NCI-H1105 (cell line): ENCODE measurements at places on chromosomes 6 and 20.

DNA sequence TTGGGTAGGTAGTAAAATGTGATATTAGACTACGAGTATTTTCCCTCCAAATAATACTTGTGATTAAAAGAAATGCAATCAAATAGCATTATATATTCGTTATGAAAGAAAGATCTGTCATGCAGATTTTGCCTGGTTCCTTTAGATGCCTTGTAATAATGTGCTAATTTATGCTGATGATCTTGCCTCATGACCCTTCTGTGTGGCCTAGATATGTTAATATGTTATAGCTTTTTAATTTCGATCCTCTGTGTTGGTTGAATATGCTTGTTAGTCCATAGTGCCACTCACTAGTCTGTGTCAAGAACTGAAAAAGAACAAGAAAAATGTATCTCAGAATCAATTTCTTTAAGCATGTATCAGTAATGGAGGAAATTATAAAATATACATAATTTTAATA is 31.9 kb downstream of the CDKAL1 start:
- no peak for DNase-seq

DNA sequence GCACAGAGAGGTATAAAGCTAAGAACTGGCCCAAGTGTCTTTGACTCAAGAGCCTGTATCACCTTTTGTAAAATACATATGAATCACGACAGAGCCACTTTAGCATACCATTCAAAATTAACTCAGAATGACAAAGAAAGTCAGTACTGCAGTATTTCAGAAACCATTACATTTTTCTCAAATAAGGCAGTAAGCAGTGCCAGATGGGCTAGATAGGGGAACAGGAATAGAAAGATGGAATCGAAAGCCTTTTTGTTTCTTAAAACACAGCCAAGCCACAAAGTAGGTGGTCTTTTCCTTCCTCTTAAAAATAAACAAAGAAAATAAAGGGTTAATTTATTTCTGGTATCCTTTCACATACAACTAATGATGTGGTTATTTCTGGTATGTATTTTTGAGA is 10.3 kb downstream of the CLDN20 start:
- no peak for DNase-seq

DNA sequence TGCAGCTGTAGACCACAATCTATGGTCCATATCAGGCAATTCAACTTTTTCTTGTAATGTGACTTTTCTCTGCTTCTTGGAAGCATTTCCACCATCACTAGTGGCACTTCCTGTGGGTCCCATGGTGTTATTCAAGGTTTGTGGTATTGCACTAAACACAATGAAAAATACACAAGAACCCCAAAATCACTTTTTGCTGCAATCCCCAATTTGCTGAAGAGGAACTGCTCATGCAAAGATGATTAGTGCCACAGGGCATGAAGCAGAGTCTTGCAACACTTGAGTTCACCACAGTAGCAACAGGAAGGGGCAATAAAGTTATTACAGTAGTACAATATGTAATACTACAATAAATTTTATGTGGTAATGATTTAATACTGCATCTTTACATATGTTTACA is 16.8 kb upstream of the TAAR1 start:
- DNase-seq: no peak

GRCh38 chr20:25600632-25601031 is 15.3 kb upstream of the NINL start:
- no peak for DNase-seq

DNA sequence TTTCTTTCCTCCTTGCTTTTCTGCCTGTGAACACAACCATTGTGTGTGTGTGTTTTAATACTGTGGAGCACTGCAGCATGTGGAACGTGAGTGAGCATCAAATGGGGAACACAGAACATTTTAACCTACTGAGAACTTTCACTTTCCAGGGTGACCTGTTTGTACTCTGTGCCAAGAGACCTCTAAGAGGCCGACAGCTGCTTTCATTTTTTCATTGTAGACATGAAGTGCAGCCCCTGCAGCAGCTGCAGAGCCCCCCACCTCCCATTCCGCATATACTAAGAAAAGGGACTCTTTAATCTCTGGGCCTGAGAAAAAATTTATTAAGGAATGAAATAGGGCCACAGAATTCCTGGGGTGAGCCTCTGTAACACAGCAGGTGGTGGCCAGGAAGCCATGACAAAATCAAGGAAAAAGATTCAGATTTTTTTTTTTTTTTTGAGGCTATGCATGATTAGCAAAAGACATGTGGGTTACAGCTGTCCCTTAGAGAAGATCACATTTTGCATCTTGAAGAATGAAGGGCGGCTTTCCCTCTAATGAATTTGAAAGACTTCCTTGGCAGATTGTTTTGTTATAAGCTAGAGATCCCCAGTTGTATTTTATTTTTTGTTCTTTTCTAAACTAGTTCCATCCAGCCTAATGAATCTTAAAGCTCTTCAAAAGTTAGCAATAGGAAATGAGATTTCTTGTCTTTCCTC is 503.4 kb downstream of the CD109 start:
- DNase-seq: no peak

DNA sequence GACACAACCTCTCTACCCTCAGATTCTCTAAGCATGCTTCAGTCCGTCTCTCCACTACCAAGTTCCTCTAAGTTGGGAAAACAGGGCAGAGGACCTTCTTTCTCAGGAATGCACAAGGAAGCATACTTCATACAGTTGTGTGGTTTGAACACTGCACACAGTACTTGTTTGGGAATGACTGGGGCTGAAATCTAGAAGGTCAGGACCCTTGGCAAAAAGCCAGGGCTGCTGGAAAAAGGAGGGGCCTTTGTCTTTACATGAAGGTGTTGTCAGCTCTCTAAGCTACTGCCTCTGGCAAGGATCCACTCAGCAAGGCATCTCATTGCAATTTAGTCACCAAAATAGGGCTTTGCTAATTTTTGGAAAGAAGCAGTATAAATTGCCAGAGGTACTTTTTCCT is 20.7 kb upstream of the HEY2 start:
- DNase-seq: peak; percentile 19

GRCh38 chr6:169917153-169917552 is 165.7 kb downstream of the ERMARD start:
- no peak for DNase-seq

DNA sequence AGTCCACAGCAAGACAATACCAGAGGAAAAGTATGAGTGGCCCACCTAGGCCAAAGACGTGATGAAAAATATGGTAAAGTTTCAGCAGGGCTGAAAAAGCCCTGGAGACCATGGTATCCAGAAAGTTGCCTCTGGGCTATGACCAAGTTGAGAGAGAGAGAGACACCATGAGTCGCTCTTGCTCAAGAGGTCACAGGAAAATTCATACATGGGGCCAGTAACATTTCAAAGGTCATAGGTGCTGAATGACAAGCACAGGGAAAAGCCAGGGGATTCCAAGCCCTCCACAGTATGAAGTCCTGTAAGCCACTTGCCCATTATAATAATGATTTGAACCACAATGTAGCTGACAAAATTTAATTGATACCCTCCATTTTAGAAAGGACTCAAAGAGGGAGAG is 657.7 kb upstream of the CITED2 start:
- no peak for DNase-seq

GRCh38 chr20:23794065-23794464 is 32.5 kb downstream of the CST2 start:
- DNase-seq: no peak

DNA sequence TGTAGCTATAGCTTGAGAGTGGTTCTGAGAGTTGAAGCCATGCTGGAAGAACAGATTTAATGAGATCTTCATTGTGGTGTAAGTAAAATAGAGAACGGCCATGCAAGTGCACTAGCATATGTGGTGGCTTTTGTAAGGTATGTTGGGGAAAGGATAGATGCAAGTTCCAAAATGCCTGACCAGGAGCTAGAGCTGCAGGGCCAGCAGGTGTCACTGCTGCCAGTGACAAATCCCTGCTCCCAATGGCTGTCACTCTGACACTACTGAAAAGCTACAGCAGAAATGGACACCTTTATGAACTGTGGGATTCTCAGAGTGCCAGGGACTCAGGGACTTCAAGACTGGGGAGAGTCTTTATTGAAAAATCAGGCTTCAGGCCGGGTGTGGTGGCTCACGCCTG is 23.1 kb upstream of the VIP start:
- no peak for DNase-seq

DNA sequence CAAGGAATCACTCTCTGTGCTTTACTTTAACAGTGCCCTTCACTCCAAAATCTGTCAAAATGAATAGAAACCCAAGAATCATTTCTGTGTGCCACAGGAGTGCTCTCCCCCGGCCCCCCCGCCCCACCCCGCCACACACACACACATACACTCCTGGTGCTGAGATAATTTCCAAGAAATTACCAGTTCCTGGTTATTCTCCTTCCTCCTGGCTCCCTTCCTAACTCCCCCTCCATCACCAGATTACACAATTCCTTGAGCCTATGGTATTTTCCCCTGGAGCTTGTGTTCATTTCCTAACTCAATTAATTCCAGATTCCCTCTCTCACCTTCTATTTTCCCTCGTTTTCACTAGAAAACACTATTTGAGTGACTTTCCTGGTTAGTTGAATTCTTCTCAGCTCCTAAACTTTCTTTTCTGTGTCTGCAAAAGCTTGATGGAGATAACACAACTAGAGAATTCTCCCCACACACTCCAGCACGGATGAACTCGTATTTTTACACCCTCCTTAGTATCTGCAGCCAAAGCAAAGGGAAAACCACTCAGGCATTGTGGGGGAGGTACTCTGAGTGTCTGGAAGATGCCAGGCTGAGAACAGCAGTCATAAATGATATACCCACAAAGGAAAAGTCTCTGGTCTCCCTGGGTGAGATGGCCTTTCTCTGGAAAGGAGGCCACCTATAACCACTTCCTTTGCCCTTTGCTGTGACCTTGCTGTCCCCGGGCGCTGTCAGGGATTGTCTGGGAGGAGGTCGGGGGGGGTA is 1.9 kb upstream of the SLC24A3 start:
- DNase-seq: no peak

- no peak for DNase-seq
Observed at GRCh38 chr20:916125-916799, at the start of gene ANGPT4. ANGPT4 (minus strand) TSS chr20:916334; CDS start chr20:916214, 120 bp downstream.

- no peak for DNase-seq
Observed at GRCh38 chr6:135256866-135257265, 75.8 kb downstream of the MYB start.

DNA sequence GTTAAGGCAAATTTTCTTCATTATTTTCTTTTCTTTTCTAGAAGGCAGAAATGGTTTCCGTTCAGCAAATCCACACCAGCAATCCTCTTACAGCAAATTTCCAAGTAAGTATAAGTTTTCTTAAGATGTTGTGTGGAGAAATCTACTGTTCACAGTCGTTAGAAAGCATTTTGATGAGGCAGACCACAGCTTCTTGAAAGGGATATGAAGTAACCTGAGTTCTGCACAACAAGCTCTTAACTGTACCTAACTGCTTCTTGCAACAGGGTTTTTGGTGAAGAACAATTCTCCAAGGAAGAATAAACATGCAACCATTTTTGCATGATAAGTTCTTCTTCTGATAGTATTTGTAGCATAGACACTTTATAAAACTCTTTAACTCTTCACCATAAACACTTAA is 45.3 kb upstream of the STXBP5 start:
- no peak for DNase-seq

DNA sequence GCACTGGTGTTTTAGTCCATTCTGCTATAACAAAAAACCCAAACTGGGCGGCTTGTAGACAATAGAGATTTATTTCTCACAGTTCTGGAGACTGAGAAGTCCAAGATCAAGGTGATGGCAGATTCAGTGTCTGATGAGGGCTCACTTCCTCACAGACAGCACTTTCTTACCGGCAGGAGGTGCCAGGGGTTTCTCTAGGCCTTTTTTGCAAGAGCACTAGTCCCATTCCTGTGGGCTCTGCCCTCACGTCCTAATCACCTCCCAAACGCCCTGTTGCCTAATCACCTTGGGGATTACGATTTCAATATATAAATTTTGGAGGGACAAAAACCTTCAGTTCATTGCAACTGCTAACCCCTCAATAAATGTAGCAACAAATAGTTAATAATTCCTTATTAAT is 140.0 kb upstream of the SGK1 start:
- DNase-seq: no peak

- DNase-seq: no peak
Observed at GRCh38 chr20:3710011-3710466, 2.4 kb downstream of the SIGLEC1 start.

DNA sequence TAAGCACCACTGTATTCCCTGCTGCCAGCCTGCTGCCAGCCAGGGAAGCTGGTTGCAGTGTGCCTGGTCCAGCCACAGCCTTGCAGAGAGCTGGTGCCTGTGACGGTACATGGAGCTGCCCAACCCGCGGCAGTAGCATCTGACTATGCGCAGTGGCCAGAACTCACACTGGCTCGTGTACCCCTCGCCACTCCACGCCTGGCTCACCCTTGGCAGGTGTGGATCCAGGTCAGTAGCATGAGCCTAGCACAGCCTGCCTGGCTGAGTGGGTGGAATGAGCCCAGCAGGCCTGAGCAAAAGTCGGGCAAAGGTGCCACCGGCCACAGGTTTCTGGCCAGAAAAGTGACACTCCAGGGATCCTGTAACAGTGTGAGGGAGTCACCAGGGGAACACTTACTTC is 361.7 kb upstream of the MAP3K7 start:
- DNase-seq: no peak

- no peak for DNase-seq
Observed at GRCh38 chr6:91291071-91291470, 704.2 kb upstream of the MAP3K7 start.
